Right cardiac atrium (tissue), 5 donors: ENCODE measurements at places on chromosomes 13 and 19. TPM values are rescaled to one million over a fixed set of nuclear protein-coding genes. Genes with fewer than 3 reads are reported as not detected.
A peak's percentile ranks its signal among the peaks of the same experiment; 100 is the strongest.

DNA sequence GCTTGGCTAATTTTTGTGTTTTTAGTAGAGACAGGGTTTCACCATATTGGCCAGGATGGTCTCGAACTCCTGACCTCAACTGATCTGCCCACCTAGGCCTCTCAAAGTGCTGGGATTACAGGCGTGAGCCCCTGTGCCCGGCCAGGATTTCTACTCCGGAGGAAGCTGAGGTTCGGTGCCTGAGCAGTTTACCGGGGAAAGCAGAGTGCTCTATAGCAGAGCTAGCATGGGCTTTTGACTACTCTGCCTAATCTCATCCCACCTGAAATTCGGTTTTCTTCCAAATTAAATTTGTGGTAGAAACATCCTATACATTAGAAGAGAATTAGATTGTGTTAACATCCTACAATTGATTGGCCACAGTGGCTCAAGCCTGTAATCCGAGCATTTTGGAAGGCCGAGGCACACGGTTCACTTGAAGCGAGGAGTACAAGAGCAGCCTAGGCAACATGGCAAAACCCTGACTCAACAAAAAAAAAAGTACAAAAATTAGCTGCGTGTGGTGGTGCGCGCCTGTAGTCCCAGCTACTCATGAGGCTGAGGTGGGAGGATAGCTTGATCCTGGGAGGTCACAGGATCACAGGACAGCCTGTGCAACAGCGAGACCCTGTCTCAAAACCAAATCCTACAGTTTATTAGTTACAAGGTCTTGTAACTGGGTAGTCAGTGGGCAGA is 1.6 kb downstream of the RPL13A start:
- DNase-seq = no peak

GRCh38 chr13:66994517-66995202 is 235.5 kb downstream of the PCDH9 start:
- no peak for DNase-seq

DNA sequence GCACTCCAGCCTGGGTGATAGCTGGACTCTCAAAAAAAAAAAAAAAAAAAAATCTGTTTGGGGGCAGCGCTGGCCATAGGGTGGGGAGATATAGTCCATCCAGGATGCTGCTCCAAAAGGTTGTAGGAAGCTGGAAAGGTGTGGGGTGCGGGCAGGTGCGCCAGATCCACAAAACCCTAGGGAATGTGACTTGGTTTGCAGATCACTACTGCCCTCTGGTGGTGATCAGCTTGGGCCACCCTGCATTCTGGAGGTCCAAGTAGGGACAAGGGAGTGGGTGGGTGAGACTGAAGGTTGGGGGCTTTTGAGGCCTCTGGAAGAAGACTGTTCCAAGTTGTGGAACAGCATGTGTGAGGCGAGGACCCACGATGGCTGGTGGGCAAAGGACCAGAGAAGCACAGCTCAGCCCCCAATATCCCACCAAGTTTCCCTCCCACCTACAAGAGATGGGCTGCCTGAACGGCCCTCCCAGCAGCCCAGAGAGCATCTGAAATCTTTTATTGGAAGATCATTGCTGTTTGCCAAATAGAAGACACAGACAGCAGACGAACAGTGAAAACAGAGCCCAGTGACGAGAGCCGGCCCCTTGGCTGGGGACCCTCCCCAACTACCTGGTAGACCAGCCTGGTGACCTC is 10.4 kb upstream of the TYK2 start:
- peak; percentile 47 for DNase-seq

- no peak for DNase-seq
Measured at GRCh38 chr19:29129148-29129547, 83.8 kb downstream of the UQCRFS1 start.

Gene ZNF865
- total RNA-seq = 20.0 TPM

Gene KISS1R
- total RNA-seq = not detected

GRCh38 chr13:99911965-99912566 is 59.5 kb downstream of the ZIC5 start:
- no peak for DNase-seq

DNA sequence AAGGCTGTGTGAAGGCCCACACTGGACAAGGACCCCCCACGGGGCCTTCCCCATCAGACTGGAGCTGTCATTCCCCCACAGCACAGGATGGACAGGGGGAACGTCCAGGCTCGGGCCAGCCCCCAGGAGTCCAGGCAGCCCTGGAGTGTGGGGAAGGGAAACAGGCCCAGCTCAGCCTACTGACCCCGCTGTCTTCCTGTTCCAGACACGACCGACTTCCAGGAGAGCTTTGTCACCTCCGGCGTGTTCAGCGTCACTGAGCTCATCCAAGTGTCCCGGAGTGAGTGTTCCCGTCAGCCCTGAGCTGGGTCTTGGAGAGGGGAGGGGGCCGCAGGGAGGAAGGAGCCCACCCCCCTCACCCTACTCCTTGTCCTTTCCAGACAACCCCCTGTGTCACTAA is 47.0 kb downstream of the SMIM24 start:
- no peak for DNase-seq

GRCh38 chr19:19214892-19215291 is 3.1 kb downstream of the NCAN start:
- DNase-seq = no peak

Gene KCNN1
- total RNA-seq = 0.84 TPM

- peak; percentile 68 for DNase-seq
Measured at GRCh38 chr19:49858088-49858985, 7.4 kb downstream of the PTOV1 start.

Gene PSG6
- total RNA-seq = not detected

- DNase-seq = peak; percentile 15
Measured at GRCh38 chr19:49849433-49850220, 1.3 kb upstream of the PTOV1 start.

DNA sequence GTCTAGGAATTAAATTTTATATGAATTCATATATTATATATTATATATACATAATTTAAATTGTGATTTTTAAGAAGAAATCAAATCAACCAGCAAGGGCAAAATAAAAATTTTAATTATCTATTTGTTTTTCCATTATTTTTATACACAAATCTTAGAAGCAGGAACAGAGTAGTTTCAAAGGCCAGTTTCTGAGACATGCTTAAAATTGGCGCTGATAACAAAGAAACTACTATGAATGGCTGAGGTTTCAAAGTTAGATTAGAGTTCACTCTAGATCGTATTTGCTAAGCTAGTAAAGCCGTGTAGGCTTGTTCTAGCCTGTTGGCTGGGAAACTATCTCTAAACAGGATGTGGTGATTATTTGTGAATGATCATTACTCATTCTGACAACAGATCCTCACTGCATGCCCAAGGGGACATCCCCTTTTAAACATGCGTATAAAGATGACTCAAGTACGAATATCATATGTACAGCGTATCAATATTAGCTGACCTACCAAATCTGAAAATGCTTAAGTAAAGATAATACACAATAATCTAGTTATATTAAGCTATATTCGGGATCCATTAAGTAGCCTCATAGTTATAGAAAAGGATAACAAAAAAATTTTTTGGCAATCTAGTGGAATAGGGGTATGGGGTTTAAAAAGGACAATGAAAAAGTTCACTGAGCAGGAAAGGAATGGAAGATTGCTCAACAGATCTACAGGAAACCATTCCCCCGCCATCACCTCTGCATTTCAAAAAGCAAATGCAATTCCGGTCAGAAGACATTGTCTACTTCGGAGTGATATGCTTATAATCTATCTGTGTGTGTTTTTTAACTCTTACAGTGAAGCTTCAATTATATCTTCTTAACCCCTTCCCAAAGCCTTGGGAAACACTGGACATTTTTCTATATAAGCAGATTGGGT is 150.1 kb downstream of the SHISA2 start:
- no peak for DNase-seq

DNA sequence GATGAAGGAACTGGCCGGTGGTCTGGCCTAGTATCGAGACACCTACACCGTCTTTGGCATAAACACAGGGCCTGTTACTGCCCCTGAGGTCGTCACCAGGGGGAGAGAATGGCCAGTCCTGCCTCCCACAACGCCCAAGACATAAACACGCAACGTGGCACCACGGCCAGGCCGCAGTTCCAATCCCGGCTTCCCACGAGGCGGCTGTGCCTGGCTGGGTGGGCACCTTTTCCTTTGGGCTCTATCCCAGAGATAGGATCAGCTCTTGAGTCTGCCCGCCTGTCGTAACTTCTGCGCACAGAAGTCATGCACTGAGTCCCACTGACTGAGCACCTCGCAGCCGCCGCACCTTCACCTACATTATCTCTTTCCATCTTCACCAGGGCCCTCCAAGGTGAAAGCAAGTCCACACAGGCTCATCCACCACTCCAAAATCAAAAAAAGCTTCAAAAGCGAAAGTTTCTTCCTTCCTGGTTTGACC is 1.1 kb downstream of the MIER2 start:
- no peak for DNase-seq

GRCh38 chr19:7674010-7675005 is 2.6 kb upstream of the MCEMP1 start:
- DNase-seq = peak; percentile 65

Gene DENND1C
- total RNA-seq = 0.91 TPM

Gene SDHAF1
- 14.9 TPM for total RNA-seq

Gene ZNF506
- total RNA-seq = 14.9 TPM

- DNase-seq = no peak
Measured at GRCh38 chr13:23871616-23872220, 17.5 kb downstream of the MIPEP start.

GRCh38 chr13:39596176-39596575 is 6.8 kb downstream of the LHFPL6 start:
- DNase-seq = no peak

- DNase-seq = no peak
Measured at GRCh38 chr13:53885997-53886396, 857.4 kb downstream of the OLFM4 start.

Gene MUC16
- total RNA-seq = 0.24 TPM

- no peak for DNase-seq
Measured at GRCh38 chr13:109203587-109203986, 574.2 kb downstream of the MYO16 start.

DNA sequence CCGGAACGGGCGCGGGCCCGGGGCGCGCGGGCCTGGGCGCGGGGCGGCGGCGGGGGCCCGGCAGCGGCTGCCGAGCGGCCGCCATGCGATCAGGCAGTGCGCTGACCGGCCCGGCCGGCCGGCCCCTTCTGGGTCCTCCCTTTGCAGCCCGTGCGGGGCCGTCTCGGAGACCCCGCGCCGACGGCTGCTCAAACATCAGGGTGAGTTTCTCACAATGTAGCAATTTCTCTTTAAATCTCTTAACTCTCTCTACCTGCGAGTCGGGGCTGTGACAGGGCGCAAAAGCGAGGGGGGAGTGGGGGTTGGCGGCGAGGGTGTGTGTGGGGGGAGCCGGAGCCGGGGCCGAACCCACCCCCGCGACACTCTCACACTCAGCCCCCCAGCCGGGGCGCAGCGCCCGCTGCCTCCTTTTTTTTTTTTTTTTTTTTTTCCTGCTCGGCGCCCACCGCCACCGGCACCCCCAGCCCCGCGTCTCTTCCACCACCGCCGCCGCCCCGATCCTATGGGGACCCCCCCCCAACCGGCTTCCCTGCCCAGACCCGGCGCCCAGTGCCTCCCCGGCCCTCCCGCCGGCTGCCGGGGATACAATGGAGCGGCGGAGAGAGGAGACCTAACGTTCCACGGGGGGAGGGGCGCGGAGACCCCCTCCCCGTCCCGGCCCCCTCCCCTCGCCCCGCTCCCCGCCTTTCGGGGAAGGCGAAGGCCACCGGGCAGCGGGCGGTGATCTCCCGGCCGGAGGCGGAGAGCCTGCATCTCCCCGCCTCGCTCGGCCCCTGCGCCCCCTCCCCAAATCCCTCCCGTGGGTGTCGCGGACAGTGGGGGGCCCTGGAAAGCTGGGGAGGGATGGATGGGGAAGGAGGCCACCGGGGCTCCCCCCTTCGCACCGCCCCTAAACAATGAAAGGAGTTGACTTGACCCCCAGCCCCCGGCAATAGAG is at the start of gene BICRA:
TSS of gene BICRA (plus strand) at position 166 of the 937 bp plus-strand sequence. CDS start 64,441 bp downstream, outside the sequence.
- DNase-seq = peak; percentile 95

- DNase-seq = no peak
Measured at GRCh38 chr19:7792281-7792680, 29.2 kb downstream of the CLEC4M start.

GRCh38 chr19:5623397-5624017 is 624 bp downstream of the SAFB start:
- DNase-seq = peak; percentile 56

GRCh38 chr13:25232937-25233515 is 54.3 kb downstream of the MTMR6 start:
- DNase-seq = no peak

Gene GZMM
- 0.32 TPM for total RNA-seq

Gene FCGBP
- total RNA-seq = 8.8 TPM

DNA sequence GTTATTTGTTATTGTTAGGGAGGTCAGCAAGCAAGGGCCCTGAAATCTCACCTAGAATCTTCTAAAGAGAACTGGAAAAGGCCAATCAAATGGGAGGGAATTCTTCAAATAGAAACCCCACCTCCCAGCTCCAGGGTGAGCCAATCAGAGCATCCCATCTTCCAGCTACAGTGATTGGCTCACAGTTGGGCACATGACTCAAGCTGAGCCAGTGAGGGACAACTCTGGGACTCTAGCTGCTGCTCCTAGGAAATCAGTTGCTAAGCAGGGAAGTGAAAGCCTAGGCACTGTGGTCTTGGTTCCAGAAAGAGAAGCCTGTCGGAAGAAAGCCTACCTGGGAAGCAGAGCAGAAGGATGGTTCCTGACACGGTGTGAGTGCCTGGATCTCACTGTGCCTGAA is 13.4 kb downstream of the TM6SF2 start:
- DNase-seq = no peak

Gene LILRB4
- 4.4 TPM for total RNA-seq

Gene KLK3
- total RNA-seq = not detected

- peak; percentile 38 for DNase-seq
Measured at GRCh38 chr13:36998624-36999041, 507 bp downstream of the ALG5 start.

DNA sequence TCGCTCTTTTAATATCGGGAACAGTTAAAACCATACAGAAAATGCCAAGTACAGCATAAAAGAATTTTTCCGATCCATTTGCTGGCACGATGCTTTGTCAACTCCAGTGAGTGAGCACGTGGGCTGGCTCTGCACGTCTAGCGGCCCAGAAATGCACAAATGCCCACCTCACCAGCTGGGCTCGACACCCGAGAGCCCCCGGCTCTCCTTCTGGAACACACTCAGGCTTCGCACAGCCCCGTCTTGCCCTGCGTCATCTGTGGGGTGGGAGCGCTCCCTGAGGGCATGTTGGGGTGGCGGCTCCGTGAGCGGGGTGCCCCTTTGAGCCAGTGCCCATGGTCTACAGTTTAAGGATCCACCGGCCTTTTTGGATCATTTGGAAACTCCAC is 24.5 kb downstream of the ATP4B start:
- no peak for DNase-seq

DNA sequence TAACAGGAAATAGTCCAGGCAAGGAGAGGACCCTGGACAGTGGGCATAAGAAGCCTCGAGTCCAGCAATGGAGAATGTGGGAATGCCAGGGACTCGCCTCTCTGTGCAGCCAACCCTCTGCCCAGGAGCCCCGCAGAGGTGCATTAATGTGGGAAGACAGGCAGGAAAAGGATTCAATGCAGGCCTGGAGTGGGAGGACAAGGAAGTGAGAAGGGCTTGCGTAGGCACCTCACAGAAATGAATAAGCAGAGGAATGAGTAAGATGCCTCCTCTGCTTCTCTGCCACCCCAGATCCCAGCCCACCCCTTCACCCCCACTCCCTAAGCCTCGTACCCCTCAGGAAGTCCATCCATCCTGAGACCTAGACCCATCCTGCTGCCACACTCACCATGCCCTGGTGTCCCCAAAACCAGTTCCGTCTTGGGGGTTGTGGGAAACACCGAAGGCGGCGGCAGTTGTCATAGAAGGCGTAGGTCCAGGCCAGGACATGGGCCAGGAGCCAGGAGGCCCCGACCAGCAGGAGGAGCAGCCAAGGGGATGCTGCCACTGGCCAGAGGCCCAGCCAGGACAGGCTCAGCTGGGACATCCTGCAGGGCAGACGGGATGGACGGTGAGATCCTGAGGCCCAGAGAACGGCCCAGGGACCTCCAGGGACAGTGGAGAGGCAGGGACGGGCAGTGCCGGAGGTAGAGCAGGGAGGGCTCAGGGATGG is 692 bp downstream of the CYP4F2 start:
- no peak for DNase-seq
